ENCODE measurements at places on chromosomes 11 and 22. TPM values are rescaled to one million over a fixed set of nuclear protein-coding genes. Genes with fewer than 3 reads are reported as not detected.

OR51F2 gene
- not detected for total RNA-seq

GRCh38 chr11:69375316-69376154, 81.6 kb downstream of the MYEOV start:
- peak; percentile 3 for DNase-seq
- H3K4me1 ChIP-seq = no peaks in the 10 kb centered on the region

- no peaks in the 10 kb centered on the region for H3K4me1 ChIP-seq
- H3K4me3 ChIP-seq = no peak overlapping the region
- H3K27me3 ChIP-seq = no peaks in the 10 kb centered on the region
- H3K27ac ChIP-seq = no peak overlapping the region
Measured at GRCh38 chr22:27295605-27296004, 506.0 kb downstream of the MN1 start.

OR4C6 gene
- not detected for total RNA-seq

RIMBP3C gene
- not detected for total RNA-seq

GRCh38 chr11:8679006-8679405, 3.5 kb downstream of the TRIM66 start:
- H3K4me1 ChIP-seq = peaks cover 6% of the 10 kb centered on the region
- no peak overlapping the region for H3K4me3 ChIP-seq
- no peaks in the 10 kb centered on the region for H3K27me3 ChIP-seq
- DNase-seq = no peak
- no peak overlapping the region for H3K27ac ChIP-seq
- H3K36me3 ChIP-seq = no peaks in the 10 kb centered on the region

DNA sequence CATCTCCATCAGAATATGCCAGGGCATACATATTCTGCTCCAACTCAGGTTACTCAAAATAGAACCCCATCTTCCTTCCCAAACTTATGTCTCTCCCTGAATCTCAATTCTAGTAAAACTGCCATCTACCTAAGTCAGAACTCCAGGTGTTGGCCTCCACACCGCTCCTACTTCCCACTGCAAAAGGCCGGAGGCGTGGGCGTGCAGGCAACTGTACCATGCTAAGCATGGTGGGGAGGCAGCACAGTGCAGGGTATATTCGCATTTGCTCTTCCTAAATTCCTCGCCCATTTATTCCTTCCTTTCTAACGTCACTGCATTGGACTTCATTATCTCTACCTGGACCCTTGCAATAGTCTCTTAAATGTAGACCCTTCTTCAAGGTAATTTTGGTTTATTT, 97.8 kb downstream of the MICAL3 start:
- no peak overlapping the region for H3K4me3 ChIP-seq
- H3K36me3 ChIP-seq = no peaks in the 10 kb centered on the region
- no peak for DNase-seq
- H3K4me1 ChIP-seq = peaks cover 43% of the 10 kb centered on the region

- no peaks in the 10 kb centered on the region for H3K4me1 ChIP-seq
- DNase-seq = no peak
- no peak overlapping the region for H3K4me3 ChIP-seq
Measured at GRCh38 chr11:131951121-131951520, 580.7 kb downstream of the NTM start.

PATE2 gene
- not detected for total RNA-seq

DNA sequence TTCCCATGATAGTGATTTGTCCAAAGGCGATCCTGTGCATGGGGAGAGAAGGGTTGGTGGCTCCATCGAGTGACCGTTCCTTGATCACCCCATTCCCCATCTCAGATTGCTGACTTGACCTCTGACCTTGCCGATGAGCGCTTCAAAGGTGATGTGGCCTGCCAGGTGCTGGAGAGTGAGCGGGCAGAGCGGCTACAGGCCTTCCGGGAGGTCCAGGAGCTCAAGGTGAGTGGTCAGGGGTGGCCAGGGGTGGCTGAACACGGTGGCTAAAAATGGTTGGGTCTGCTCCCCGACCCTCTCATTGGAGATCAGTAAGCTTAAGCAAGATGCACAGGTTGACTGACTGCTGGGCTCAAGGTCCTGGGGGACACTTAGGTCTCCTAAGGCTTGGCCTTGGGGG, 148.7 kb downstream of the MYO18B start:
- no peaks in the 10 kb centered on the region for H3K27me3 ChIP-seq
- no peak overlapping the region for H3K4me3 ChIP-seq
- no peak overlapping the region for H3K27ac ChIP-seq
- H3K4me1 ChIP-seq = no peaks in the 10 kb centered on the region
- no peak for DNase-seq

DNA sequence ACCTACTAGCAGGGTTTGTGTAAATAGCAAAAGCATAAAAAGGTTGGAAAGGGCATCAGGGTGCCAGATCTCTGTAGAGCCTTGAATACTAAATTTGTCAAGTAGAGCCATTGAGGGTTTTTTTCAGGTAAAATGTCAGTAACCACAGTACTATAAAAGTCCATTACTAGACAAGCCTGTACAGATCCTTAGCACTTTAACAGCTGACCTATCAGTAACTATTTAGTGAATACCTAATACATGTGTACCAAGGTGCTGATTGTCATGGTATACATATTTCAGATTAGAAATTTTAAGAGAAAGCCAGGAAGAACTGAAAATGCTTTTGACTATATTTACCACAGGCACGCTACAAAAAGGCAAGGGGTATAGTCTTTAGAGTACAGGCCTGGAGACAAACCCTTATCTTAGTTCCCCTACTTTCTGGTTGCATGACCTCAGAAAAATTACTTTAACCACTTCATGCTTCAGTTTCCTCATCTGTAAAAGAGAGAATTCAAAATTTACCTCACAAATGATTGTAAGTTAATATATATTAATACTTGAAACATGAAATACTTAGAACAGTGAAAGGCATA, 57.9 kb downstream of the RAB38 start:
- no peaks in the 10 kb centered on the region for H3K36me3 ChIP-seq
- no peak overlapping the region for H3K4me3 ChIP-seq
- no peaks in the 10 kb centered on the region for H3K27me3 ChIP-seq
- DNase-seq = no peak

DNA sequence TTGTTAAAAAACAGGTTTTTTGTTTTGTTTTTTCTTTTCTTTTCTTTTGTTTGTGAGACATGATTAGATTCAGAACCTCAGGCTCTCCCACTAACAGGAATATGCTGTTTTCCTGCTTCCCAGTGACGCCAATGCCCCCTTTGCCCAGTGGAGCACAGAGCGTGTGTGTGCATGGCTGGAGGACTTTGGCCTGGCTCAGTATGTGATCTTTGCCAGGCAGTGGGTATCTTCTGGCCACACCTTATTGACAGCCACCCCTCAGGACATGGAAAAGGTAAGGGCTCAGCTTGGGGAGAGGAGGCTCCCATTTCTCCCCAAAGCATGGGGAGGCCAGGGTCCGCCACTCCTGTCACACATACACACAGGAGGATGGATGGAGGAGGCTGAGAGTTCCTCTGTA, 25.0 kb downstream of the CYB5R2 start:
- H3K27me3 ChIP-seq = no peaks in the 10 kb centered on the region
- H3K4me3 ChIP-seq = no peak overlapping the region
- no peaks in the 10 kb centered on the region for H3K4me1 ChIP-seq
- H3K27ac ChIP-seq = no peak overlapping the region

TNNT3 gene
- 5.7 TPM for total RNA-seq
